ENCODE measurements at places on chromosomes 3 and 15. TPM values are rescaled to one million over a fixed set of nuclear protein-coding genes. Genes with fewer than 3 reads are reported as not detected.

- DNase-seq: peak; percentile 36
Observed at GRCh38 chr3:101519685-101520365, 6.8 kb upstream of the SENP7 start.

DNA sequence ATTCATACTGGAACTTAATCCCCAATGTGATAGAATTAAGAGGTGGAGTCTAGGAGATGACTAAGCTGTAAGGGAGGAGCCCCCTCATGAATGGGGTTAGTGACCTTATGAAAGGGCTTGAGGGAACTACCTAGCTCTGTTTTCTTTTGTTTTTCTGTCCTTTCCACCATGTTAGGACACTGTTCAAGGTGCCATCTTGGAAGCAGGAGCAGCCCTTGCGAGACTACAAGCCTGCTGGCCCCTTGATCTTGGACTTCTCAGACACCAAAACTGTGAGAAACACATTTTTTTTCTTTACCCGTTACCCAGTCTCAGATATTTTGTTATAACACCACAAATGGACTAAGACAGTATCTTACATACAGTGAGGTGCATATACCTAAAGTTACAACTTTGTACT lies 26.5 kb downstream of the GOLGA6A start:
- no peak for DNase-seq

DNA sequence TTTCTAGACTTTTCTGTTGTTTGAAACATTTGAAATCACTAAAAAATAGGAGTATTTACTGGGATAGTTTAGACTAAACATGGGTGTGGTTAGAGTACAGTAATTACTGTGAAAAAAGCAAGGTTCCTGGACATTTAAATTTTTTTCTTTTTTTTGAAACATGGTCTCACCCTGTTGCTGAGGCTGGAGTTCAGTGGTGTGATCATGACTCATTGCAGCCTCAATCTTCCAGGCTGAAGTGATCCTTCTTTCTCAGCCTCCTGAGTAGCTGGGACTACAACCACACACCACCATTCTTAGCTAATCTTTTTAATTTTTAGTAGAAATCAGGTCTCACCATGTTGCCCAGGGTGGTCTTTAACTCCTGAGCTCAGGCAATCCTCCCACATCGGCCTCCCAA lies 20.4 kb upstream of the CELF6 start:
- no peak for DNase-seq

GRCh38 chr3:62647711-62648110 lies 227.5 kb downstream of the CADPS start:
- DNase-seq: no peak

DNA sequence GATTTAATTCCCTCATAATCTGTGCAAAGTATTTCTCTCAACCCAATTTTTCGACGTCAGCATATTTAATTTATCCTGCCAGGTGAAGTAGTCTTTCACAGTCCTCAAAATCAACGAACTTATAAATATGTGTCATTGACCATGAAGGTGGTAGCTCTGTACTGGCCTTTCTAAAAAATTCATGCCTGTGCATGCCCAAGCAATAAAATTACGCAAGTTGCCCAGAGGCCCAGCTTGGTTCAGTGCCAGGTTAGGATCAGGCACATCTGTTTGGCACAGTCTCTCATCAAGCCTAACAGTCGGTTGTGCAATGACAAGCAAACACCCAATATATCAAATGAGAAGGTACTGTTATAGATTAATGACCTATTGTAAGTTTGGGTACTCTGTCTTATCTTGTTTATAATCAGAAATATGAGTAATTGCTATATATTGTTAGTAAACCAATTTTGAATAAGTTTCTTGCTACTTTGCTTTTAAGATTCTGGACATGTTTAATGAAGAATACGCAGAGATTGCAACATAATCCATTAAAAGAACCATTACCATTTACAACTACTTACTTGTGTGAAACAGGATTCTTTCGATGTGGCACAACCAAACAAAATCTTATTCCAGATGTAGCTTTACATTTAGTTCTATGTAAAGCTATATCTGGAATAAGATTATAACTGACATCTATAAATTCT lies 159.0 kb upstream of the IL12A start:
- peak; percentile 82 for DNase-seq

Gene P2RY12
- not detected for total RNA-seq

DNA sequence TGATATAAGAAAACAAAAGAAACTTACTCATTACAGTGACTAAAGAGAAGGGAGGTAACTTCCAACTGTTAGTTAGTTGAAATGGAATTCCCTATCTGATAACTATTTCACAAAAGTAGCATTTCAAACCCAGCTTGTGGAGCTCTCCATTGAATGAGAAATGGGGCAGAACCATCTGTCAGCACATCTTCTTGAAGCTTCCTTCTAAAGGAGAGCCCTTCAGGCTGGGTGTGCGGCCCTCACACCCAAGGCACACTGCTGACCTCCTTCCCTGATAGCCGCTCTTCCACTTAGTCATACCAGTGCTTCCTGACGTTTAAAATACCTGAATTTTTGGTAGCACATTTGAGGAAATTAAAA lies 28.1 kb upstream of the VEPH1 start:
- no peak for DNase-seq

GRCh38 chr3:151477591-151478334 lies 16.9 kb upstream of the IGSF10 start:
- DNase-seq: no peak

Gene USP50
- 0.29 TPM for total RNA-seq

DNA sequence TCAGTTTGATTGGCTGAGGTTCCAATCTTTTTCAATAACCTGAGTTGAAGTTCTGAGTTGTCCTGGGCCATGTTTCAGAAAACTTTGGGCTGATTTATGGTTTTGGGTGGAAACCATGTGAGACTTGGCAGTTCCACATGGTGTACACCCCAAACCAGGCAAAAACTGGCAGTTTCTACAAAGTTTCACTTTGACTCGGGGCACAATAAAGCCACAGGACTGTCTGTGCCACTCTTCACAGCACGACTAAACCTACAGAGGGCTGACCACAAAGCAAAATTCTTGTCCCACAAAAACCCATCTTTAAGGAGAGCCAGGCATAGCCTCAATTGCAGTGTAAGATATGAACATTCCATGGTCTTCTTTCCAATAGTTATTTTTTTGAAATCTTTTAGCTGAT lies 155.0 kb downstream of the DUT start:
- no peak for DNase-seq

DNA sequence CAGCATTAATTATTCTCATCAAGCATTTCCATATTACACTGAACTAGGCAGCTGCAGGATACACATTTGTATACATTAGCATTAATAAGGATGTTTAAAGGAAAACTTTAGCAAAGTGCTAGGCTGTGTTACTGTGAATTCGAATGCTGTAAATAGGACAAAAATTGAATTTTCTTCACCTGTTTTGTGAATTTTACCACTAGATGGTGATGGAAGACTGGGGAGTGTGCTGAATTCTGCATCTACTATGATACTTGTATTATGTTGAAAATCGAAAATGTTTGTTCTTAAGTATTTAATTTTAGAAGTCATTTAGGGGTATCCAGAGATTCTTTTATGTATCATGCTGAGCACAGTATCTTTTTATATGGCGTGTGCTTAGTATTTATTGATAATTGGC lies 12.3 kb upstream of the P2RY14 start:
- DNase-seq: no peak

GRCh38 chr3:18019161-18019495 lies 276.7 kb upstream of the TBC1D5 start:
- no peak for DNase-seq

GRCh38 chr3:158381262-158381868 lies 189.6 kb upstream of the MLF1 start:
- DNase-seq: no peak

Data from epithelial cell of proximal tubule (primary cell).